A673 (cell line): ENCODE measurements at places on chromosomes 12 and 14.

GRCh38 chr14:100292301-100292775, 13.9 kb downstream of the SLC25A29 start:
- DNase-seq, result no peak

DNA sequence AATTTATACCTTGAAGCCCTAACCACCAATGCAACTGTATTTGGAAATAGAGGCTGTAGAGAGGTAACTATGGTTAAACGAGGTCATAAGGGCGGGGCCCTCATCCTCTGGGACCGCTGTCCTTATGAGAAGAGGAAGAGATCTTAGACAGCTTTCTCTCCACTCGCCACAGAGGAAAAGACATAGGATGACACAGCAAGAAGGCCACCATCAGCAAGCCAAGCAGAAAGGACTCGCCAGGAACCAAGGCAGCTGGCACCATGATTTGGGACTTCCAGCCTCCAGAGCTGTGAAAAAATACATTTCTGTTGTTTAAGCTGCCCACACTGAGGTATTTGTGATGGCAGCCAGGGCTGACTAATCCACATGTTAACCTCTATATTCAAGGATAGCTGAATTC, 30.4 kb upstream of the BCAT1 start:
- DNase-seq, result no peak

DNA sequence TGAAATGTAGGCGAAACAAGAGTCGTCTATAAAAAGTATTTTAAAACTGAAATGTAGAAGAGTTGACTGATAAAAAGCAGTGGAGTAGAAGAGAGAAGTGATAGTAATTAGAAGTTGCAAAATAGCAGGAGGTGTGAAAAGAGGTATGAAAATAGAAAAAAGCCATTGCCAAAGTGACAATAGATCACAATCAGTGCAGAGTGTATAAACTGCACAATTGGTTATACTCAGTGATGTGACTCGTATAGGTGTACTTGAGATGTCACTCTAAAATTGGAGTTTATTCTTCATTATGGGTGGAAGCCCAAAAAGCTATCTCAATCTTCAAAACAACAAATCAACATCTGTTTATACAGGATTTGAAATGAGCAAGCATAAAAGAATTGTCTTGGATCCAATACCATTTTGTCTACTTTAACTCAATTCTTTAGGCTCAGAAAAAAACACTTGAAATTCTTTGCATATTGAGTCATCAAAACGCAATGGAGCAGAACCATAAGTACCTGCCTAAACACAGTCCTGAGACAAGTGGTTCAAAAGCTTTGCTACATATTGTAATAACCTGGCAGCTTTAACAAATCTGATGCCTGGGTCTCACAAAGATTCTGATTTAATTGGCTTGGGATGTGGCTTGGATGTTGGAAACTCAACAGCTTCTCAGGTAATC, 8.8 kb downstream of the IKBIP start:
- peak; percentile 36 for DNase-seq

GRCh38 chr12:123250471-123251383, 17.5 kb downstream of the MTRFR start:
- peak; percentile 56 for DNase-seq

GRCh38 chr12:120119271-120119973, 2.9 kb upstream of the RAB35 start:
- DNase-seq, result no peak

GRCh38 chr14:94685166-94685581, 73.0 kb downstream of the SERPINA3 start:
- DNase-seq, result no peak

GRCh38 chr12:26678697-26679660, 154.0 kb downstream of the ITPR2 start:
- peak; percentile 94 for DNase-seq

- DNase-seq, result no peak
Observed at GRCh38 chr14:65348137-65348536, 64.4 kb upstream of the FUT8 start.

- peak; percentile 55 for DNase-seq
Observed at GRCh38 chr14:50605766-50606165, 45.8 kb downstream of the ATL1 start.

GRCh38 chr12:69732088-69732487, 6.6 kb upstream of the RAB3IP start:
- no peak for DNase-seq

DNA sequence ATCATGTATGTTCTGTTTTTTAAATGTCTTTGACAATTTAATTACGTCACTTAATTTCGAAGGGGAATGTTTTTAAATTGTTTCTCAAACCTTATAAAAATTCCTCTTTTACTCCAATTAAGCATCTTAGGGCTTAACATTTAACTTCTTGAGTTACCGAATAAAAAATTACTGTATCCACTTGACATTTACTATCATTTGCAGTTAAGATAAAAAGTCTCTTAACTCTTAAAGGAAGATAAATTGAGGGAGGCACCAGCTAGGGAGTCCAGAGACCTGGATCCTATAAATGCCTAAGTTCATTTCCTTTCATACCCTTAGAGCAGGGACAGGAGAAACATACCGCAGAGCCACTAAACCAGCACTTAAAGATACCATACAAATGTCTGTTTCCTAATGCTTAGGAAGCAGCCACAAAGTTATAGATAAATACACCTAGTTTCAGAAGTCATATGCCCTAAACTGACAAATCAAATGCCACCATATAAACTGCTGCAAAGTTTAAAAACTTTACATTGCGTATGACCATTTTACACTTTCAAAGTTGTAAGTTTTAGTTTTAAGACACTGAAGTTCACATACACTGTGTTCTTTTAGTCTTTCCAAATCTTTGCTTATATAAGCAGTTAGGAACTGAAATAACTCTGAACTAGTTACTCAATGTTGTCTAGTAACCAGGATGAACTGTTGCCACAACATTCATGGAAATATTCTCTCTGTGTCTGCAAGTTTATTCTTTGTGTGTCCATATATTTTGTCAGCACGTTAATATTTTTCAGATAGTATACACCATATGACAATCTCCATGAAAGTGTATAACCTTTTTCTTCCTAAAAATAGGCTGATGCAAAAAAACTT, 71.2 kb downstream of the GALNT4 start:
- peak; percentile 45 for DNase-seq

DNA sequence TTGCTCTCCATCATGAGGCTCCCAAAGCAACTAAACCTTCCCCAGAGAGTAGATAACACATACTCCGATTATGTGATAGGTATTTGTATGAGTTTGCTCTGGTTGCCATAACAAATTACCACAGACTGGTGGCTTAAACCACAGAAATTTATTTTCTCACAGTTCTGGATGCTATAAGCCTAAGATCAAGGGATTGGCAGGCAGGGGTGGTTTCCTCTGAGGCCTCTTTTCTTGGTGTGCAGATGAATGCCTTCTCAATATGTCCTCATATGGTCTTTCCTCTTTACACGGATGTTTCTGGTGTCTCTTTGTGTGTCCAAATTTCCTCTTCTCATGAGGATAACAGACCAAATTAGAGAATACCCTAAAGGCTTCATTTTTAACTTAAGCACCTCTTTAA, 285.8 kb upstream of the GRIP1 start:
- DNase-seq, result no peak

DNA sequence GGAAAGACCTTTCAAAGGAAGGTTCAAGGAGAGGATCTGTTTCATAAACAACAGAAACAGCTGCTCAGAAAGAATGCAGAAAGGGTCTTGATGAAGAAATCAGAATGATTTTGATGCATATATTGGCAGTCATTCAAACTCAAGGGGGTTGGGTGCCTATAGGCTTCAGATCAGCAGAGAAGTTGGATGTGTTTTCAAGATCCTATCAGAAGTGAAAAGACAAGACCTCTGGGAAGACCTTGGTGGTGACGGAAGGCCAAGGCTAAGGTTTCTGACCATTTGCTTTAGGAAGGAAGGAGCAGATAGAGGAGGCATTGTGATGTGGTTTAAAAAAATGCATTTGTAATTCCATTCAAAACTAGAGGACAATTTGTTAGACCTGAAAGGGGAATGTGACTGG, 15.2 kb upstream of the PTPRB start:
- no peak for DNase-seq

- DNase-seq, result peak; percentile 71
Observed at GRCh38 chr12:48977290-48978281, 536 bp upstream of the WNT1 start.

GRCh38 chr12:109521831-109522230, 44.4 kb downstream of the UBE3B start:
- DNase-seq, result no peak

GRCh38 chr12:40515041-40515816, 177.0 kb upstream of the CNTN1 start:
- DNase-seq, result peak; percentile 60

GRCh38 chr12:109653890-109654289, 59.7 kb upstream of the FAM222A start:
- DNase-seq, result no peak

DNA sequence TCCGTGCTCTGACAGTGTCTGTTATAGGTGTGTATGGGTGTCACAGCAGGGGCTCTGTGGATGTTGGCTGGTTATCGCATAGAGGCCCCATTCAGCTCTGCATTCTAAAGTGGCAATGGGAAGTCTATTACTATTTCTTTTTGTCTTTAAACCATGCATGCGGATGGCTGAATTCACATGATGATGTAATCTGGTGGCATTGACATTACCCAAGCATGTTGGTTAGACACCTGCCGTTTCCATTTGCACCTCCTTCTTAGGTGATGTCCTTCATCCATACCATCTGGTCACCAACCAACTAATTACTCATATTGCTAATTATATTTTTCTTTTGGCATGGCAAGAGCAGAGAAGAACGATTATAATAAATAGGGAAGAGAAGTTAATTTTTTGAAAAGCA, 270.8 kb upstream of the RGS6 start:
- DNase-seq, result no peak

- no peak for DNase-seq
Observed at GRCh38 chr12:83932011-83932410, 980.6 kb downstream of the SLC6A15 start.

DNA sequence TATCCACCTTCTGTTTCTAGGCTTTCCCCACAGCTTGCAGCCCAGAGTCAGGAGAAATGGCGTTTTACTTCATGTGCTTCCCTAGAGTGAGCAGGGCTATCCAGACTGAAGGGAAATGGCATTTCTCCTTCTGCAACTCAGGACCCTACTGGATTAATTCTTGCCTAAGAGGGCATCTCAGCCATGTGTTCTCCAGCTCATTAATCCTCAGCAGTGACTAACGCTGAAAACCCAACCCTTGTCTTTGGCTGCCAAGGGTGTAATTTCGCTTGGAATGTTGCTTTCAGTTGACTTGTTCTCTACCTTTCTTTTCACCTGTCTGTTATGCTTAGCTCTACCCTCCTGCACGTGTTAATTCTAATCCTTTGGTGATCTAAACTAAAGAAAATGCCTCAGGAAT, 21.0 kb upstream of the EMP1 start:
- DNase-seq, result peak; percentile 46

GRCh38 chr14:92565040-92565717, 51.6 kb downstream of the RIN3 start:
- DNase-seq, result no peak

DNA sequence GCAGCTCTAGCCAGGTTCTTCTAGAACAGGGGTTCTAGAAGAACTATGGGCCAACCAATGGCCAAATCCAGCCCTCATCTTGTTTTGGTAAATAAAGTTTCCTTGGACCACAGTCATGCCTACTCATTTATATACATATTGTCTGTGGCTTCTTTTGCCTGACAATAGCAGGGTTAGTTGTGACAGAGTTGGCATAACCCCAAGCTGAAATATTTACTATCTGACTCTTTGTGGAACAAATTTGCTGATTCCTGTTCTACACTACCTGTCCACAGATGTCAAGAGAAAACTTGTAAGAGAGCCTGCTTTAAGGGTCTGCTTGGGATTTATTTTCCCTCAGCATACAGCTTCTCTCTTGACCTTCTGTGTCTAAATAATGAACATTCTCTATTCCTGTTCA, 289.0 kb downstream of the KSR2 start:
- DNase-seq, result no peak

GRCh38 chr12:84463741-84464495, 448.7 kb downstream of the SLC6A15 start:
- DNase-seq, result no peak

GRCh38 chr12:128808651-128809050, 15.1 kb downstream of the SLC15A4 start:
- DNase-seq, result no peak

- no peak for DNase-seq
Observed at GRCh38 chr12:116480210-116480810, 78.9 kb upstream of the MAP1LC3B2 start.

- peak; percentile 9 for DNase-seq
Observed at GRCh38 chr12:10130042-10130441, at the start of gene CLEC7A. Gene CLEC7A, minus strand, starts transcription at chr12:10130199. Its CDS starts 117 bp downstream, at chr12:10130082.

DNA sequence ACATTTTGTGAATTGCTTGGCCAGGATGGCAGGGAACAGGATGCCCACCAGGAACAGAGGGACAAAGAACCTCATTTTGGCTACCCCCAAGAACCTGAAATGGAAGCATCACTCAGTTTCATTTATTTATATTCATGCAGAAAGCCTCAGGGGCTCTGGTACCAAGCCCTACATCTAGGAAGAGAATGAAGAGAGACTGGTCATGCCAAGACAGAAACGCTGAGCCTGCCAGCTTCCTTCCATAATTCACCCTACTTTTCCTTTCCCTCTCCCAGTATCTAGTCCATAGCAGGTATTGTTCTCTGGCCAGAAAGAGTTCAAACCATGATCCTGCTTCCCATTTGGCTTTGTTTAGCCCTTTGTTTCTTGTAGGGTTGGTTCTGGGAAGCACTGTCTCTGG, at the start of gene LALBA:
TSS of gene LALBA (minus strand) at position 101 of the 400 bp plus-strand sequence. CDS start at position 75, 26 bp downstream.
- no peak for DNase-seq

DNA sequence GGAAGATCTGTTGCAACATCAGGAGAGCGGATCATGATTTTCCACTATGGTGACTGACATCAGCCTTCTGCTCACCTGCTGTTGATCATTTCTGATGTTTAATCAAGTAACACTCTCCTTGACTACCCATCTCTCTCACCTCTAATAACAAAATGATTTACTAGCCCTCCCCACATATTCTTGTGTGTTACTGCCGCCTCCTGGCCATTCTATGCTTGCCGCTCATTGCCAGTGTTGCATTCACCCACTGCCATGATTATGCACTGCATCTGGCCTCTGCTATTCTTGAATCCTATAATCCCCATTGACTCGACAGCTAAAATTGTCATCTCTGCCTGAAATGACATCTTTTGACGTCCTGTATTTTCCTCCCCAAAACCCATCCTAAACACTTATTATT, 113.8 kb downstream of the RERGL start:
- peak; percentile 63 for DNase-seq

DNA sequence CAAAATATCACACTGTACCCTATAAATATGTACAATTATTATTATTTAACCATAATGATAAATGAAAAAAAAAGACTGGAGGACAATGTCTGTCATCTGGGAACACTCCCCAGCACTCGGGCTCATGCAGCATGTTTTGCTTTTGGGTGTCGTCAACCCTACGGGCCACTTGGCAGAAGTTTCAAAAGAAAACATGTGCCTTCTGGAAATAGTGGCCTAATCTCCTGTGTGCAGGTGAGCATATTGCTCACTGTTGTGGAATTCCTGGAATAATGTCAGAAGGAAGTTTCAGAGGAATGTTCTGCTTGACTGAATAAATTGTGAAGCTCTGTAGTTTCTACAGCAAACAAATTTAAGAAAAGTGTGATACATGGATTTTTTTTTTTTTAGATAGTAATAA, 298.3 kb downstream of the SSPN start:
- no peak for DNase-seq

GRCh38 chr12:120316798-120317223, 10.8 kb downstream of the PLA2G1B start:
- no peak for DNase-seq

GRCh38 chr14:31510222-31510621, 22.4 kb upstream of the GPR33 start:
- peak; percentile 38 for DNase-seq

- DNase-seq, result no peak
Observed at GRCh38 chr14:104322531-104323366, 184.4 kb downstream of the KIF26A start.

- DNase-seq, result peak; percentile 97
Observed at GRCh38 chr14:103606963-103607668, 21.9 kb upstream of the KLC1 start.
